ENCODE measurements at places on chromosomes 11 and 22. TPM values are rescaled to one million over a fixed set of nuclear protein-coding genes. Genes with fewer than 3 reads are reported as not detected.

DNA sequence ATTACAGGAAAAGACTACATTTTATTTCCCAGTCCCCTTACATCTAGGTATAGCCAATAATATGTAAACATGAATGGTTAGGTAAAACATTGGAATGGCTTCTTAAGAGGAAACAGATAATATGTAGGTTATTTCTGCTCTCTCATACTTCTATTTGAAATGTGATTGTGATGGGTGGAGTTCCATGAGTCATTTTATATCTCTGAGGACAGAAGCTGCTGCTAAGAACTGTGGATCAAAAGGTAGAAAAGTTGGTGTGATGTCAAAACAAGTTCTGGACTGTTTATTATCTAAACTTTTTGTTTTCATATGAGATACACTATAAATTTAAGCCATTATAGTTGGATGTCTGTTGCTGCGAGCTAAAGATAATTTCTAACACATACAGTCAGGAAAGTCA is 799.4 kb upstream of the TENM4 start:
- no peak overlapping the region for H3K27ac ChIP-seq
- no peak overlapping the region for H3K4me3 ChIP-seq
- H3K4me1 ChIP-seq = no peaks in the 10 kb centered on the region
- no peak for DNase-seq
- H3K36me3 ChIP-seq = no peaks in the 10 kb centered on the region
- H3K27me3 ChIP-seq = no peaks in the 10 kb centered on the region

- no peaks in the 10 kb centered on the region for H3K27me3 ChIP-seq
- peaks cover 6% of the 10 kb centered on the region for H3K36me3 ChIP-seq
- peaks cover 46% of the 10 kb centered on the region for H3K4me1 ChIP-seq
- no peak for DNase-seq
- H3K4me3 ChIP-seq = no peak overlapping the region
These were observed 98.2 kb downstream of the PACS1 start for GRCh38 chr11:66168289-66168688.

DNA sequence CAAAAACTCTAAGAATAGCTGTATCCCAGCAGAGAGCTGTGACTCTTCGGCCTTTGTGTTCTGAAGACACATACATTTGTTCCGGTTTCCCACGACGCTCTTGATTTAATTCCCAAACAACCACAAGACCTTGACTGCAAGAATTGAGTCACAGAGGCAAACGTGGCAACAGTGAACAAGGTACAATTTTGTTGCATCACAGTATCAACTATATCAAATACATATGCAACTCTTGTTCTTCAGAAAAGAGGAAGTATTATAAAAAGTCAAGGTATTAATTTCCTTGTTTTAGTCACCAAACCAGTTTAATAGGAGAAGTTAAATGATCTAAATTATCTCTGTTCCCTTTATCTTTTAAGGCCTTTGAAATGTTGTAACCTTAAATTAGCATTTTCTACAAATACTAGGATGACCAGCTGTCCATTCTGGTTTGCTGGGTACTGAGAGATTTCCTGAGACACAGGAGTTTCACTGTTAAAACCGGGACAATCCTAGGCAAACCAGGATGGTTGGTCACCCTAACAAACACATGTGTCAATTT is 11.1 kb downstream of the HPS5 start:
- DNase-seq = no peak
- H3K36me3 ChIP-seq = peaks cover 26% of the 10 kb centered on the region
- no peak overlapping the region for H3K27ac ChIP-seq

DNA sequence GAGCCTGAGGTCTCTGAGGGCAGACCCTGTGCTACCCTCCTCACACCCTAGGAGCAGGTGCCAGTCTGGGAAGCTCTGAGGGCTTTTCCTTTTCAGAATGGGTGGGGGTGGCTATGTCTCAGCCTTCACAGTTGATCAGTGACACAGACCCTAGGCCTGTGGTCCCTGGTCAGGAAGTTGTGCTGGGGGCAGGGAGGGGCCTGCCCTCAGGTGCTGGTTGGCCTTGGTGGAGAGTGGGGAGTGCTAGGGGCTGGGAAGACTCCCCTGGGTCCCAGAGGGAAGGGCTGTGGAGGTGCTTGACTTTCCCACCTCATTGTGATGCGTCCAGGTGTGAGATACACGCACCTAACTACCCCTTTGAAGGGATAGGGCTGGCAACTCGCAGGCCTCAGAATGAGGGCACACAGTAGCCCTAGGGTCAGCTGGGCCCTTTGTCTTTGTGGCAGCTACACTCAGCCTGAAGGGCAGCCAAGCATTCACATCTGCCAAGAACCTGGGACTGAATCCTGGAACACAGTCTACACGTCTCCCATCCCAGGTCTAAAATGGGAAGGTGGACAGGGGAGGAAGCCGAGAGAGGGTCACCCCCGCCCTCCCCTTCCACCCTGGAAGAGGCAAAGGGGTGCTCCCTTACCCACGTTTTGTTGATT is 31.2 kb upstream of the ATXN10 start:
- peaks cover 27% of the 10 kb centered on the region for H3K27me3 ChIP-seq
- peaks cover 11% of the 10 kb centered on the region for H3K4me1 ChIP-seq
- no peaks in the 10 kb centered on the region for H3K36me3 ChIP-seq
- no peak overlapping the region for H3K4me3 ChIP-seq

DNA sequence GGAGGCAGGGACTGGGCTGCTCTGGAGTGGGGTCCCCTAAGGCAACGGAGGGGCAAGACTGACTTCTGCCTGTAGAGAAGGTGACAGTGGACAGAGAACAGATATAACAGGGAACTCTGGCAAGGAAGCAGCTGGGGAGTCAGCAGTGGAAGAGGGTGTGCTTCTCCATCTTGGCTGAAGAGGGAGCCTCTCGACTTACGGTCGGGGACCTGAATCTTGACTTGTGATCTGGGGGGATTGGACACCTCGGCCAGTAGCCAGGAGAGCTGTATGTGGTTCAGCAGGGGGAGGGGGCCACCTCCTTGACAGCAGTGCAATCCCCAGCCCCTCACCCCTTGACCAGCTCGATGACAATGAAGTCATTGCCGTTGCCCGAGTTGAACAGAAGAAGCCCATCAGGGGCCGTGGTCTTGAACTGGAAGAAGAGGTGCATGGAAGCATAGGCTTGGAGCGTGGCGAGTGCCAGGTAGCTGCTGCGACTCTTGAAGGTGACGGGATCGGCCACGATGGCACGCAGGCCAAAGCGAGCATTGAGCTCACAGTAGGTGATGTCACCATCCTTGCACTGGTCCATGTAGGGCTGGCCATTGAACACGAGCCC is 60.0 kb downstream of the SLC22A12 start:
- peaks cover 7% of the 10 kb centered on the region for H3K27me3 ChIP-seq

- DNase-seq = no peak
- H3K4me3 ChIP-seq = no peak overlapping the region
- peaks cover 37% of the 10 kb centered on the region for H3K36me3 ChIP-seq
- H3K27me3 ChIP-seq = no peaks in the 10 kb centered on the region
- no peak overlapping the region for H3K27ac ChIP-seq
These were observed 12.0 kb downstream of the SART1 start for GRCh38 chr11:65973439-65974110.

DNA sequence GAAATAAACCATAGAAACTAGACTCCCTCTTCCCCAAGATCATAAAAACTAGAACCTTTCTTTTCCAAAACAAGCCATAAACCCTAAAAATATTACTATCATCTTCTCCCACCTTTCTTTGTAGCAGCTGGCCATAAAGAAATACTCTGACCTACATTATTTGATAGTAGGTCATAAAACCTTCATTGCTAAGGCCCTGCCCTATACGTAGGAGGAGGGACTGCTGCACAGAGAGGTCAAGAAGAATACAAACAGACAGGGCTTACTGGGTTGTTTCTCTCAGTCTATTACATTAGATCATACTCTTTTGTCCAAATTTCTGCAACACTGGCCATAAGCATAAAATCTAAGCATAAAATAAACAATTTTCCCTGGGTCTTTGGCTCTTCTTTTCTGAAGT is 101.5 kb downstream of the TYR start:
- H3K36me3 ChIP-seq = no peaks in the 10 kb centered on the region
- no peak overlapping the region for H3K4me3 ChIP-seq
- no peak overlapping the region for H3K27ac ChIP-seq
- no peaks in the 10 kb centered on the region for H3K4me1 ChIP-seq
- DNase-seq = no peak

HSPB2 gene
- total RNA-seq = not detected

DNA sequence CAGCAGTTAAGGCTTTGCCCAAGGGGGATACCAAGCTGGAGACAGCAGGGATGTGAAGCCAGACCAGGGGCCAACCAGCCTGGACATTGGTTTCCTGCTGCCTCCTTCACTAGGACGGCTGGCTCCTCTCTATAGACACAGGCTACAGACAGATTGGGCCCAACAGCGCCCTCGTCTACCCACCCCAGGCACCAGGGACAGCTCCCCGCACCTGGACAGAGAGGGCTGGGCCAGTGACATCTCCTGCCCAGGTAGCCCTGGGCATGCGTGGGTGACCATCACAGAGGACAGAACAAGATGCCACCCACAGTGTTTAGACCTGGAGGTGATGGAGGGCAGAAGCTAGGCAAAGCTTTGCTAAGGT is 1.2 kb downstream of the DKK3 start:
- no peak overlapping the region for H3K4me3 ChIP-seq
- no peaks in the 10 kb centered on the region for H3K36me3 ChIP-seq
- peaks cover 62% of the 10 kb centered on the region for H3K27me3 ChIP-seq
- peaks cover 8% of the 10 kb centered on the region for H3K4me1 ChIP-seq
- no peak overlapping the region for H3K27ac ChIP-seq
- DNase-seq = no peak

DNA sequence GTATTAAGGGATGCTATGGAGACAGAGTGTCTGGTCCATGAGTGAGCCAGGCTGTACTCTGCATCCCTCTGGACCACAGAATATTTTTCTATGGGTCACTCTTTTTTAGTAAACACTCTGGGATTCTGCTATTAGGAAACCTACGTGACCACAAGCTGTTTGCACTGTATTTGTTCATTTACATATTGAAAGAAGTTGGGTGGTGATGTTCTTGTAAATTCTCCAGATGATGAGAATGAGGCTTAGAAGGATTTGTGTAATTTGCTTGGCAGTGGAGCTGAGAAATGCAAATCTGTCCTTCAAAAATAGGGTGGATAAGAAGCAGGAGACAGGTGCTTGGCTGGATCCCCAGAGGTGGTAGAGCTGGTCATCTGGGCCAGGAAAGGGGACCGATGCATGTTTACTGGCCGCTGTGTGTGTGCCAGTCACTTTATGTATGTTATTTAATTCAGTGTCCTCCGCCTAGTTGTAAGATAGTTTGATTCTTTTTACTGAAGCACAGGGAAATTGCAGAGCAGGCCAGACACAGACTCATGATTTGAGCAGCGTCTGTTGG is 63.7 kb upstream of the HEPHL1 start:
- no peak for DNase-seq
- H3K4me1 ChIP-seq = no peaks in the 10 kb centered on the region
- H3K4me3 ChIP-seq = no peak overlapping the region
- H3K36me3 ChIP-seq = no peaks in the 10 kb centered on the region
- peaks cover 4% of the 10 kb centered on the region for H3K27me3 ChIP-seq

DNA sequence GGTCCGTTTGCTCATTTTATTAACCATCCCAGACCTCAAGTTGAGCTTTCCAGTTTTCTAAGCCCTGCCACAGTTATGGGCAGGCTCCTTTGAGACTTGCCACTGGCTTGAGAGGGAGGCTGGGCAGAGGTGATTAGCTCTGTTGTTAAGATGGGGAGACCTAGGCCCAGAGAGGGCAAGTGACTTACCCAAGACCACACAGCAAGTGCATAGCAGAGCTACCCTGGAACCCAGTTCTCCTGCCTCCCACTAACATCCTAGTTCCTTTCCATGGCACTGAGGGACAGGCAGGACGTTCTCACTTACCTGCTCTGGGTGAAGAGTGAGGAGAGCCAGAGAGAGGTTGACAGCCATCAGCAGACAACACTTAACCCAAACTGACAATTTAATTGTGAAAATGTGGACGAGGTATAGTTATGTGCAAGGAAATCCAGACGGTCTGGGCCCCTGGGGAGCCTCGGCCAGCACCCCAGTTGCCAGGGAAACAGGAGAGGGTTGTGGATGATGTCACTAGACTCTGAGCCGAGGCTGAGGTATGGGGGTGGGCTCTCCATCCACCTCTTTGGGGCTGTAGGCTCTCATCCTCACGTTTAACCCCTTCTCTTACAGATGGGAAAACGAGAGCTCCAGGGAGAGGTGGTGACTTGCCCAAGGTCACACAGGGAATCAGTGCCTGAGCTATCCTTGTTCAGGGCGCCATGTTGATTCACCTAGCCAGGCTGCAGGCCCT is 12.3 kb upstream of the WNT11 start:
- H3K36me3 ChIP-seq = no peaks in the 10 kb centered on the region
- no peaks in the 10 kb centered on the region for H3K4me1 ChIP-seq

GRCh38 chr11:23317816-23318215 is 457.5 kb upstream of the CCDC179 start:
- no peaks in the 10 kb centered on the region for H3K4me1 ChIP-seq
- H3K27me3 ChIP-seq = no peaks in the 10 kb centered on the region
- no peak for DNase-seq
- H3K27ac ChIP-seq = no peak overlapping the region
- no peak overlapping the region for H3K4me3 ChIP-seq
- no peaks in the 10 kb centered on the region for H3K36me3 ChIP-seq

DNA sequence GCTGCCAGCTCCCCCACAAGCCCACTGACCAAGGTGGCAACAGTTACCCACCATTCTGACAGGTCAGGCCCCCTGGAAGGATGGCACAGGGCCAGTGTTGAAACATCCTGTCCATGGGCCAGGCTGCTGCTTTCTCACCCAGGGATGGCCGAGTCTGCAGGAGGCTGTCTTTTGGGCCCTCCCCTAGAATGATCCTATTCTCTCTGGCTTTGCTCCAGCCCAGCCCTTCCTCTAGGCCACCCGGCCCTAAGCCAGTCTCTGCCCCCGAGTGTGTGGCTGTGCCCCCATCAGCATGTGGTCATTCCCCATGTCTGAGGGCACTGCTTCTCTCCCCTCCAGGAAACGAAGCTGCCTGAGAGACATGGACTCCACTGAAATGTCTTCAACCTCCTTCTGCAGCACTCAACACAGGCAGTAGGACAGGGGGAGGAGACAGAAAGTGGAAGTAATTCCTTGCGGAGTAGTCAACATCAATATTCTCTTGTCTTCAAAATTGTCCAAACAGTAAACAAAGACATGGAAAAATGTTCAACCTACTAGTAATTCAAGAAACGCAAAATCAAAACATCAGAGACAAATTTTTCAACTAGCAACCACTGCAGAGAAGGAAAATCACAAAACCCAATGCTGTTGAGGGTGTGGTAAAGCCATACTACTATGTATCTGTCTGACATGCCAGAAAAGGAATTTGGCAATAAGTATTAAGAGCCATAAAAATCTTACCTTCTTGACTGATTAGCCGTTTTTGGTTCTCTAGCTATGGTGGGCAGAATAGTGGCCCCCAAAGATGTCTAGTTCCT is 5.1 kb upstream of the SCARF2 start:
- no peak for DNase-seq
- no peaks in the 10 kb centered on the region for H3K4me1 ChIP-seq
- no peak overlapping the region for H3K27ac ChIP-seq
- no peak overlapping the region for H3K4me3 ChIP-seq

Measured in activated CD8-positive, alpha-beta T cell treated with anti-CD3 and anti-CD28 coated beads for 36 hours (primary cell).